ENCODE measurements at places on chromosomes 7 and 10.
A peak's percentile ranks its signal among the peaks of the same experiment; 100 is the strongest.

DNA sequence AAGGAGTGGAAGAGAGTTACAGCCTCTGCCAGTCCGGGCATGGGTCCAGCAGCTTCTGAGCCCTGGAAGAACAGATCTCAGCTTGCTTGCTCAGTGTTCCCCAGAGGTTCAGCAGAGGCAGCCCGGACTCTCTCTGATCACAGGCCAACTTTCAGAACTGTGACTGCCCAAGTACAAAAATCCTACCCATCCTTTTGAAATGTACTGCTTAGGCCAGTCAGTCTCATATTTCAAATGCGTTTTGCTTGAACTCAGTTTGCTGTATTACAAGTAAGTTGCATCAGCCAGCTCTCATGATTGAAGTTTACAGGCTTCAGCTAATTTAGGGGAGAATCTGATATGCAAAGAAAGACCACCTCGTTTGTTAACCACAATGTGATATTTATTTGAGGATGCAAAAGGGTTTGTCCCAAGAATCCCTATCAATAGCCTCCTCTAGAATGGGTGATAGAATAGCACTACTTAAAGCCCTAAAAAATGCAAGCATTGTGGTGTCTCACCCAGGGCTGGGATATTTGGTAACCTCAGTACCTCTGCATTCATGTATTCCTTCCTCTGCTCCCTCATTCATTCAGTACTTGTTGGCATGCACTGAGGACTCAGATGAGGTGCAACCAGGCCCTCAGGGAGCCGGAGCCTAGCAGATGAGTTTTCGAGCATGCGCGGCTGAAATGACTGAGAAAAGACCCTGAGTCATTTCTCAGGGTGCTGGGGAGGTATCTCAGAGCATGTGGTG lies 7.0 kb downstream of the AIMP2 start:
- DNase-seq, result no peak

DNA sequence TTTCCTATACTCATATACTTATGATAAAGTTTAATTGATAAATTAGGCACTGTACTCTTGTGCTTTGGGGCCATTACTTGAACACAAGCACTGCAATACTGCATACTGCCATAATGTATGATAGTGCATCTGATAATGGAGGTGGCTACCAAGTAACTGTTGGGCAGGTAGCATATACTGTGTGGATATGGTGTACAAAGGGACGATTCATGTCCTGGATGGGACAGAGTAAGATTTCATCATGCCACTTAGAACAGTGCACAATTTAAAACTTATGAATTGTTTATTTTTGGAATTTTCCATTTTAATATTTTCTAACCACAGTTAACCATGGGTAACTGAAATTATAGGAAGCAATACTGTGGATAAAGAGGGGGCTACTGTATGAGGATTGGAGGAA lies 38.9 kb downstream of the AKAP9 start:
- DNase-seq, result no peak

DNA sequence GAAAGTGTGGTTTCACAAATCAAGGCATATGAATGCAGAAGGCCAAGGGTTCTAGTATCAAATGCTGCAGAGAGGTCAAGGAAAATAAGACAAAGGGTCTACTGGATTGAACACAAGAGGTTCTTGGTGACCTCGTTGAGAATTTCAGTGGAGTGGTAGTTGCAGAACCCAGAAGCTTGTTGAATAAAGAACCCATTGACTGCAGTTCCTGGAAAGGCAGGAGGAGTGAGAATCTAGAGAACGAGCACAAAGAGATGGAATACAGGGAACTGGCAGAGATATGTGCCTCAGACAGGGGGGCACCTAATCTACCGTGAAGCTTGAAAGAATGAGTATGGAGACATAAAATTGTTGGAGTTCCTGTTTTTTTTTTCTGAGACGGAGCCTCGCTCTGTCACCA lies 3.5 kb upstream of the SEPTIN7 start:
- no peak for DNase-seq

GRCh38 chr10:1375346-1376170 lies 319.4 kb downstream of the WDR37 start:
- DNase-seq, result no peak

DNA sequence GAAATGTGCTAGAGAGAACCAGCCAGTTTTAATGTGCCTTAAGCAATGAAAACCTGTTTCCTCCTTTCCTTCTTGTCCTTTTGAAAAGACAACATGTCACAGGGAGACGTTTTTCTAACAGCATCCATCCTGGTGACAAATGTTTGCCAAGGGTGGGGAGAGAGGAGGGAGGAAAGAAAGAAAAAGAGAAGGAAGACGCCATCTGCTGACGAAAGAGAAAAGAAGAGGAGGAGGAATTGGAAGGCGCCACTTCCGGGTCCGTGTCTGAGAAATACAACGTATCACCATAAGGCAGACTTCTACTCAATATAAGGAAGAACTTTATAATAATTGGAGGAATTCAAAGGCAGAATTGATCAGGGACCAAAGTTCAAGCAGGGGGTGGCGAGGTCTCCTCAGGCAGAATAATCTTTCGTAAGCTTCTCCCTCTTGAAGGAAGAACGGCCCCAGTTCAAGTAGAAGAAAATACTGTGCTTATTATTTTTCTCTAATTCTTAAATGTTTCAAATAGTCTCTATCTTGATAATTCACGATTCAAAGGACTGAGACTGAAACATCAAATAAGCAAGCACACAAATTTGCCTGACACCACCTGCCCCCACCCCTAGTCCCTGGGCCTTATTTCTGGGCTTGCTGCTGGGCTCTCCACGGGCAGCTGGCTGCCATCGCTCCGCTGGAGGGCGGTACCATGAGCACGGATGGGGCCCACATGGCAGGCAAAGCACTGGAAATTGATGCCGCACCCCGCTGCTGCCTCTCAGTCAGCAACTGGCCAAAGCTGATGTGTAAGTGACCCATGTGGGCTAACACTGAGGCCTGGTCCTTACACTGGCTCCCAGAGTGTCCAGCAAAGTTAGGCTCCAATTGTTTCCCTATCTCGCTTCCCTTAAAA lies 273.7 kb upstream of the KLF14 start:
- no peak for DNase-seq

DNA sequence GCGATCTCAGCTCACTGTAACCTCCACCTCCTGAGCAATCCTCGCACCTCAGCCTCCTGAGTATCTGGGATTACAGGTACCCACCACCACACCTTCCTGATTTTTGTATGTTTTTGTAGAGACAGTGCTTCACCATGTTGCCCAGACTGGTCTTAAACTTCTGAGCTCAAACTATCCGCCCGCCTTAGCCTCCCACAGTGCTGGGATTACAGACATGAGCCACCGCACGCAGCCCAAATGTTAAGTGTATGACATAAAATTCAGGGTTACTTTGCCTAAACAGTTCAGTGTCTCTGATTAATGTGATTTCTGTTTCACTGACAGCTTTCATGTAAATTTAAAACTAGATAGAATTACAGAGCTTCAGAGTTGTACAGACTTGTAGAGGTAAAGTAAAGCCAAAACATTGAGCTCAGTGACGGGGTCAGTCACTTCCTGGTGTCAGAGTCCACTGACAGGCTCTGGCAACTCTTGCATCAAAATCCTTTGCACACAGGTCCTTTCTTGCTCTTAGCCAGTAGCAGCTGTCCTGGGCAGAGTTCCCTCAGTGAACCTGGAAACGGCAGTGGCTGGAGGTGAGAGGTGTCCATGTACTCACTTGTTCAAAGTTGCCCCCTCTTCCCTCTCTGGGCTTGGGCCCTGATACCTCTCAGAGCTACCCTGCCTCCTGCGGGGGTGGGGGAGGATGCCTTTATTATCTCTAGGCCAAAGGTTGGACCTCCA lies 33.7 kb downstream of the MGMT start:
- DNase-seq, result no peak

DNA sequence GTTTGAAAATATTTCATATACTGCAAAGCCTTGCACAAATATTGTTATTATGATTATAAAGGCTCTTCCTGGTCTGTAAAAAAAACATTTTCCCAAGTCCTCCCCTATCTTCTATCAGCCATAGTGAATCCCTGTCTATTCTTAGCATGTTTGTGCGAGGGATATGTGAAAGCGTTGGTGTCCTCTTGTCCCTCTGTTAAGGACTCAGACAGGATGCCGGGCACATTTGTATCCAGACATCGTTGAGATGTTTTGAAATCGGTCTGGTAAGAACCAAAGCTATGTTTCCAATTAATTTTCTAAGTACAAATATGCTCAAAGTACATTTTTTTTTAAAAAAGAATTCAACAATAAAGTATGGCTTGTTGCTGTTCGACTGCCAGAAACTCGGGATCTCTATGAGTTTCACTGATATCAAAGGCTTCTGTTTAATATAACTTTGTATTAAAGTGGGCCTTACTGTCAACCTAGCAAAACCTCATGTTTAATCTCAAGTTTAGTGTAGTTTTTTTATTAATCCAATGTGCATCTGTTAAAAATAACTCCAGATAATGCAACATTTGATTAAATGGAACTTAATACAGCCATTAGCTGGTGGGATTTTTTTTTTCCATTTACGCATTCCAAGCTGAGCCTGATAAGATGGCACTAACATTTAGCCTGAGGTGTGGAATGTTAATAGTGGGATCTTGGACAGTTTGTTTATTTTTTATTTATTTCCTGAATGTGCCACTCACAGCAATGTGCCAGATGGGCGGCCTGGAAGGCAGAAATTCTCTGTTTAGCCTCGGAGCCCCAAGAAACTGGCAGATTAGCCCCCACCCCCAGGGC lies 754.3 kb downstream of the LRMDA start:
- DNase-seq, result no peak

- DNase-seq, result peak; percentile 32
These were observed 8.3 kb downstream of the ANKRD7 start for GRCh38 chr7:118232837-118233236.

GRCh38 chr10:34722404-34722803 lies 92.7 kb downstream of the PARD3 start:
- DNase-seq, result no peak

- DNase-seq, result no peak
These were observed 91.2 kb downstream of the GTF2IRD1 start for GRCh38 chr7:74544706-74545469.

DNA sequence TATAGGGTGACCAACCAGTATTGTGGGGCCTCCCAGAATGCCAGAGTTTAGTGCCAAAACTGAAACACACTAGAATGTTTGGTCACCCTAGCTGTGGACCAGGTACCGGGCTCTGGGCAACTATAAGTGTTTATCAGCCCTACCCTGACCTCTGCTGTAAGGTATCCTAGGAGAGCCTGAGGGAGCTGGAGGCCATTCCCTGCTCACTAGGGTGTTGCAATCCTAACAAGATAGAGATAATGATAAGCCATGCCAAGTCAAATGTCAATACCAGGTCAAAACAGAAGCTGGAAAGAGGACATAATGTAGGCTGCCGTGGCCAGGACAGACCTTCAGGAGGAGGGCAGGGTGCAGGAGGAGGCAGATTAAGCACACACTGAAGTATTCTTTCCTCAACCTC lies 151.8 kb downstream of the KCNMA1 start:
- no peak for DNase-seq

- DNase-seq, result no peak
These were observed 179.6 kb upstream of the LRRTM3 start for GRCh38 chr10:66746246-66746645.

DNA sequence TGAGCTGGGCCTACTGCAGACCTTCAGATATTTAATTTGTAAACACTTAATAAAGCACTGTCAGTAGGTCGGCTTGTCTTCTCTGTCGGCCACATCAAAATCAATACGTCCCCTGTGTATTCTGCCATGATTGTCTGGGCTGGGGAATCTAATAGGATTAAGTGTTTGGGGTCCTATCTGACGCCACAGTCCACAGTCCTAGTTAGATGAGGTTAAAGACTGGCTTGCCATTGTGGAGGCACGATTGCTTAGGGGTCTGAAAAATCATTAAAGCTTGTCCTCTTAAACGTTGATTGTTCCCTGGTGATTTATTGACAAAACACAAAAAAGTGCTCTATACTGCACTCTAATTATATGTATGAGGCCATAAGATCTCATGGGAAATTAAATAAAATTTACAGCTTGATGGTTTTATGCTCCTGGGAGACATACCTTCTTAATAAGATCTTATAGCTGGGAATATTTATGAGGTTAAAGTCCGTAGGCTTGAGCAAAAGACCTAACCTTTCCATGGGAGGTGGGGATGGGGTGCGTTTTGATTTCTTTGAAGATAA lies 650.3 kb upstream of the GALNT17 start:
- DNase-seq, result no peak

- peak; percentile 12 for DNase-seq
These were observed 38.3 kb downstream of the LYZL2 start for GRCh38 chr10:30591249-30591670.

DNA sequence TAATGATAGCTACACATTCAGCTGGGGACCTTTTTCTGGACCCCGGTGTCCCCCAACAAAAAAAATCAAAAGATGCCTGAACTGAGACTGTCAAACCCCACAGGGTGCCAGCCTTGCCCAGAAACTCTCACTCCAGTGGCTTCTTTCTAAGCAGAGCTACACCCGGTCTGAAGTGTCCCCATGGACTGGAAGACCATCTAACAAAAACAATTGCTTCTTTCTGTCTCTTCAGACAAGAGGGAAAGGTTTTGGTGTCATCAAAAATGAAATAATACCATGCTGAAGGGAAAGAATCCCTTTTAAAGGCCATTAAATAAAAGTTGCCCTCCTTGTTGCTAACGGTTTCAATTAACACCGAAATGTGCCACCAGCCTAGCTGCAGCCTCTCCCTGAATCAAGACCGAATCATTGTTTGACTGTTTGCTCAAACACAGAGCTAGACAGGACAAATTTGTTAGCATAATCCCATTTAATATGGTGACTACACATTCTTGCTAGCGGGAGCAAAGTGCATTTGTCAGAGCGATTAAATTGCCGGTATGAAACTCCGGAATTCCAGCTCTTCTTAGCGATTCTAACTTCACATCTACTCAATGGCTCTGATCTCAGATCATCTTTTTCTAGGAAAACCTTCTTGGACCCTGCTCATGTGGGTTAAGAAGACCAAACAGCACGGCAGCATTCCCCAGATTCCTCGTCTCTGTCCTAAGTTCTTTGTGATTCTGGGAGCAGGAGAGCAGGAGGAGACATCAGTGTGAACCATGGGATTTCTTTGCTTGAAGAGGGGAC lies 397.5 kb upstream of the PRKCQ start:
- DNase-seq, result no peak

DNA sequence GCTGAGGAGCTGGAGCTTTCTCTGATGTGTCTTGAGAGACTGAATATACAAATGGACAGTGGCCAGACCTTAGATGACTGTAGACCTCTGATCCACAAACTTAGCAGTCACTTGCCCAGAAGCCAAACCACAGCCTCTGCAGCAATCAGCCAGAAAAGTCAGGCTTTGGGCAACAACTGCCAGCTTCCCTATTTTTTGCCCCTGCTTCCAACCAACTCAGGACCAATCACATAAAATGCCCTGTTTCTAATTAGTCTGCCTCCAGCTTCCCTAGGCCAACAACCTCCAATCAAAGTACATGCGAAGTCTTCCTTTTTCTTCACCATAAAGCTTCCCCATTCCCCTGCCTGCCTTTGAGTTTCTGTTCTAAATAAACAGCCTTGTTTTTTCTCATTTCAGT lies 37.8 kb upstream of the CACUL1 start:
- DNase-seq, result no peak

DNA sequence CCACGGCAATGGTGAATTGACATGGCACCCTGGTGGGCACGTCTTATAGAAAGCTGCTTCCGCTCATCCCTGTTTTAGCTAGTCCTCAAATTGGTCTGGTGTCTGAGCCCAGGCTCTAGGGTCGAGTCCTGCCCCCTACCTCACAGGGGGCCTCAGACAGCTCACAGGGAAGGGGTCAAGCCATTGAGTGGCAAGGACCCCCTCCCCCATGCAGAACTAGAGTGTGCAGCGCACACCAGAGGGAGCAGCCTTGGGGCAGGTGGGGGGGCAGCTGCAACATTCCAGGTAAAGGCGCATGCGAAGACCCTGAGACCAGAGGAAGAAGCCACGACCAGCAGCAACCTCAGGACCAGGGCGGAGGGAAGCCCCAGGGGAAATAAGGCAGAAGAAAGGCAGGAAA lies 240.4 kb upstream of the PPP2R2D start:
- no peak for DNase-seq

Data from SW 1271 (cell line).